ENCODE measurements at places on chromosomes 11 and 22. TPM values are rescaled to one million over a fixed set of nuclear protein-coding genes. Genes with fewer than 3 reads are reported as not detected.

Gene LRRC74B
- total RNA-seq: 0.88 TPM

DNA sequence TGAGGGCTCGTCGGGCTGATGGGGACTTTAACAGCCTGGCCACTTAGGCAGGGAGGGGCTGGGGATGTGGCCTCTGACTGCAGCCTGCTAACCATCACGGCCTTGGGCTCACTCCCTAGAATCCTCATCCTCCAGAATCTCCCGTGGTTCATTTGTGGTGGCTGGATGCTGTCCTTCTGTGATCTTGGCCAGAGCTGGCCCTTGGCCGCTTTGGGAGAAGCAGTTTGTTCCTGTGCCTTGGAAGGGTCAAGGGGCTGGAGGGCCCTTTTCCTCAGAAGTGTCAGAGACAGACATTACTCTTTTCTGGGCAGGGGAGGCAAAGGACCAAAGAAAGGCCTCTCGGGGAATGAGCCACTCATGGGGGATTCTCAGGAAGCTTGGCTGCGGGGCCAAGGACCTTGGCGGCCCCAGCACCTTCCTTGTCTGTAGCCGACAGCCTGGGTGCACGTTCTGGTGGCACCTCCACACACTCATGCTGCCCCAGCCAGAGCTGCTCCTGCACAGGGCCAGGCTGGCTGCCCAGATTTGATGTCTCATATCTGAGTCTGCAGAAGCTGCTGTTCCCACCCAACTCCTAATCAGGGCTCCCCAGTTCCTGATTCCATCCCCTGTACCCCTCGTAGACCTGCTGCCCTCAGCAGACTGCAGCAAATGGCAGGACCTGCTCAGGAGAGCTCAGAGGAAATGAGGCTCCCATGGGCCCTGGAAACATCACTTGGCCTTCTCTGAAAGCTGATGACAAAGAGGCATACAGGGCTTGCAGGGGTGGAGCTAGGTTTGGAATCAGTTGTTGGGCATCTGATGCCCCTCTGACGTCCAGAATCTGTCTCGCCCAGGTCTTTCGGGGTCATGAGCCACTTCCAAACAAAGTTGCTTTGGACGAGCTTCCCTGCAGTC, 107.7 kb downstream of the CTTN start:
- no peak for DNase-seq

DNA sequence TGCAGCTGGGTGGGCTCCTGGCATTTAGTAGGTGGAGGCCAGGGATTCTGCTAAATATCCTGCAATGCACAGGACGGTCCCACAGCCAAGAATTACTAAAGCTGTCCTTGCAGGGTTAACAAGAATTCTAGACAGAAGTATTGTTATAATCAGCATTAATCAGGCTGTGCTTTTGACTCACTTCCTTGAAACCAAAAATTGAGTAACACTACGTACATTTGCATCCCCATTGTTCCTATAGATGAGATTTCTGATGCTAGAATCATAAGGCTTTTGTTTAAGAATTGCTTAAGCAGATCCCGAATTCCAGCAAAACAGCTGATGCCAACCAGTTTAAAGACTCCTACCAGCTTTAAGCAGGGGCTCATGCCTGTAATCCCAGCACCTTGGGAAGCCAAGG, 11.4 kb downstream of the SLC6A5 start:
- no peak for DNase-seq

DNA sequence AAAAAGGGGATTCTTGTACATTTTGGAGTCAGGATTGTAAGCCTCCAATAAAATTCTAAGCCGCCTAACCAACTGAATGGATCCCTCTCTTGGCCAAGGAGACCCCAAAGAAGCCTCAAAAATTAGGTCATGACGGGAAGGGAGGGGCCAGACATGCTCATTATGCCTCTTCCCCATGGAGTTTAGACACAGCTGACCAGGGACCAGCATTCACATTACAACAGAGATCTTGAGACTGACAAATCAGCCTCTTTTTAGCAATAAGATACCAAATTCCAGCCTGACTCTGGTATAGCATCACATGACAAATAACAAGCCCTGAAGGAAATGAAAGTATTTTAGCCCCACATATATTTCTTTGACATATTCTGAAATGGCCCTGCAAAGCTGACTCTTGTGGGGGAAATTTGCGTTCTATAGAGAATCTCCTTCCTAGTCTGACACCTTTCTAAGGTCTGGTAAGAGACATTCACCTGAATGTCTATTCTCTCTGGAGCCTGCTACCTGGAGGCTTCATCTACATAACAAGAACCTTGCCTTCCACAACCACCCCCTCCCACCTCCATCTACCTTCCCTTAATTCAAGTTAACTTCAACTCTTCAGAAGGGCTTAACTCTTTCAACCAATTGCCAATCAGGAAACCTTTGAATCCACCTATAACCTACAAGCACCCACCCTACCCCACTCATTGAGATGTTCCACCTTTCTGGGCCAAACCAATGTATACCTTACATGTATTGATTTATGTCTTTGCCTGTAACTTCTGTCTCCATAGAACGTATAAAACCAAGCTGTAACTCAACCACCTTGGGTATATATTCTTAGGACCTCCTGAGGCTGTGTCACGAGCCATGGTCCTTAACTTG, 10.3 kb downstream of the GAL start:
- no peak for DNase-seq

Gene TOP3B
- 31.0 TPM for total RNA-seq

Gene CRYBB2
- not detected for total RNA-seq

Gene RASSF10
- total RNA-seq: not detected

Gene CD6
- not detected for total RNA-seq

Gene HTR3A
- not detected for total RNA-seq

DNA sequence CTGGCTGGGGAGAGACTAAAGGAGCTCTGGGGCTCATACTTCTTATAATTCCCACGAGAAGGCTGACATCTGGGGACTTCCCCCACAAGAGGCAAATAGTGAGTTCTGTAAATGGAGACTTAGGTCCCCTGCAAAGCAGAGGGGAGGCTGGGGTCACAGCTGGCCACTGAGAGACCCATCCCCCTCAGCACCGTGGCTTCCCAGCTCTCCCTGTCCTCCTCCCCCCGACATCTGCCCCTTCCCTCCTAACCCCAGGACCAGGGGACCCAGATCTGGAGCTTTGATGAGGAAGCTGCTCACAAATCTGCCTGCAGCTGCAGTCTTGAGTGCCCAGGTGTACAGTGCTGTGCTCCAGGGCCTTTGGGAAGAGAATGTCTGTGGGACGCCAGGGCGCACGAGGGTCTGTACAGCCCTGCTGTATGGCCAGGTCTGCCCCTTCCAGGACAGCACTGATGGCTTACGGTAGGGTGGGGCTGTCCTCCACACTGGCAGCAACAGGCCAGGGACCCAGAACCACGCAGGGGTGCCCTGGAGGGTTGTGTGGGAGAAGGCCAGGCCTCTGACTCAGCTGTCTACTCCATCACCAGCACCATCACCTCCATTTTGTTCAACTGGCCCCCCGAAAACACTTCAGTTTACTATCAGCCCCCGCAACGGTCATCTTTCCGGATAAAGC, 1.1 kb downstream of the RGL4 start:
- DNase-seq: no peak

Data from myocyte (in vitro differentiated cells).